ENCODE measurements at places on chromosomes 4 and X.
A peak's percentile ranks its signal among the peaks of the same experiment; 100 is the strongest.

- no peak for DNase-seq
Measured at GRCh38 chrX:108034725-108035124, 10.1 kb upstream of the VSIG1 start.

DNA sequence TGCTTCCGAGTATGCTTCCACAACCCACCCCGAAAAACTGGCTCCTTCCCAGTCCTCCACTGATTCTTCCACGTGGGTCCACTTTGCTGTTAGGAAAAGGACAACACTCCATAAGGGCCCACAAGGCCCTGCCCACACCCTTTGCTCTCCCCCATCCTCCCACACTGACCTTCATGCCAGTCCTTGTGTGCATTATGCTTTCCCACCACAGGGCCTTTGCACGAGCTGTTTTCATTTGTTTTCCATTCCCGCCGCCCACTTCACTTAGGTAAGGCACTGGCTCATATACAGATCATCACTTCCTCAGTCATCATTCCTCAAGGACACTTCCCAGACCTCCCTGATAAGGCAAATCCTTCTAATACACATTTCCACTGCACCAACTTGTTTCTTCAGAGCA, 16.8 kb upstream of the SEL1L3 start:
- DNase-seq = no peak

GRCh38 chr4:53234669-53235068, 131.2 kb downstream of the SCFD2 start:
- DNase-seq = no peak

DNA sequence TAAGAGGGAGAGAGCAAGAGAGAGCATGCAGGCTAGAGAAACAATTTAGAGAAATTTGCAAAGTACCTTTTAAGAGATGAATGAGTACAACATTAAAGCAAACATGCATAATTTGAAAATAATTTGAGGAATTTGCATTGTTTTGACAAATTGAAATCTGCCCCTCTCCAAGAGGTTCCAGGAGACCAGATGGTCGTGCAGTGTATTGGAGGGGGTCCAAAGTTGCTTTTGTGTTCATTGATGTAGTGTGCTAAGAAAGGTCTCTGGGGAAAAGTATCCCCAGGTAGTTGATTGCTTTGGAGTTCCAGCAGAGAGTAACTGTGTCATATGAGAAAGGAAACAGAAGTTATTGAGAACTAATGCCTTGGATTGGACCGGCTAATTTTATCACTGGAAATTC, 635.0 kb upstream of the TENM3 start:
- DNase-seq = no peak

DNA sequence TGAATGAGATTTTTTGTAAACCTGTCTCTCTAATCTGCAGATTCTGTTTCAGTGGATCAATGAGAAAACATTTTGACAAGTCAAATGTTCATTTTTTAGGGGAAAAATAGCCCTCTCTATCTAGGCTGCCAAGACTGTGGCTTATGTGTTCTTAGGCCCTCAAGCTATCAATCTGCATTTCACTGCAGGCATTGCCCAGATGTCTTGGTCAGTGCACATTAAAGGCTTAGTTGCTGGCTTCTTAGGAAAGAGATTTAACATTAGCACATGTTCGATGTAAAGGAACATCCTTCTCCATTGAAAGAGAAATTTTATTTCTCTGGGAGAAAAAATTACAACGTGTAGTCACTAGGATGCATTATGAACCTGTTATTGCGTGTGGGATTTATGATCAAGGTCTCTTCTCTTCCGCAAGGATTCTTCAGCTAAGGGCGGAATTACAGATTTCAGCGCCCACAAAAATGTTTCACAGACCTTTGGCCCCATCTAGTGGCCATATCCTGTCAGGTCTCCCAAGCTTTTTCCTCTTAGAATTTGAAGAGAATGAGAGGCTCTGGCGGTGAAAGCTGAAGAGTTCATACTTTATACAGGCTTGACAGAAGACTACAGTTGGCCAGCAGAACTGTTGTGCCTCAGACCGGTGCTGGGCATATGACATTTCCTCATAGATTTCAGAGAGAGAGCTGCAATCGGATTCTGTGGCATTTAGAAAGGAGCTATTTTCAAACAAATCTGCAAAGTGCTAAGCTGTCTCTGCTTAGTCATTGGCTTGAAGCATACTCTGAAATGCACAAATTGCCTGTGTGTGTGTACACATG, 144.6 kb upstream of the NOCT start:
- DNase-seq = peak; percentile 80

DNA sequence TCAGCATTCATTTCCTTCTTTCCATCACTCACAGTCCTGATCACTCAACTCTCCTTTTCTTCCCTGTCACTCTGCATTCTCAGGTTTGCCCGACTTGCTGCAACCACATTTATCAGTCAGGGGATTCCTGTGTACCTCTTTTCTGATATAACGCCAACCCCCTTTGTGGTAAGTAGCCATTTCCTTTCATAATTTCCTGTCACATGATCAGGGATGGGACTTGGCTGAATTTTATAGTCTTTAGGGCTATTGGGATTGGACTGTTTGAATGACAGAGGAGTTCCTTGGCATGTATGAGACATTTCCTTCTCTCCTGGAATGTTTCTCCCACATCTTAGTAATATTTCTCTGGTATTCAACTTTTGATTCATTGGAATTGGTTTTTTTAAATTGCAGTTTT, 11.0 kb downstream of the PGM2 start:
- no peak for DNase-seq

- DNase-seq = no peak
Measured at GRCh38 chr4:3874525-3875110, 108.4 kb downstream of the ADRA2C start.

DNA sequence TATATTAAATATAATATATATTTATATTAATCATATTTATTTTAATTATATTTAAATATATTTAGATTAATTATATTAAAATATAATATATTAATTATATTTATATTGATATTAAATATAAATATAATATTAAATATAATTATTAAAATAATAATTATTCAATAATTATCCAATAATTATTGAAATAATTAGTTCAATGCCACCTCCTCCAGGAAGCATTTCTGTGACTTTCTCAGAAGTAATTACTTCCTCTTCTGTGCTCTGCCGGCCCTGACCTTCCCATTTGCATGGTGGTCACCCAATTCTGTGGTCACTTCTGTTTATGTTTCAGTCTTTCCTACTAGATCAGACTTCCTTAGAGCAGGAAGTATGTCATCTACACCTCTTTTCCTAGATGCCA, 45.8 kb downstream of the EVC2 start:
- no peak for DNase-seq

- no peak for DNase-seq
Measured at GRCh38 chr4:26073886-26074560, 160.0 kb downstream of the SMIM20 start.

- DNase-seq = peak; percentile 42
Measured at GRCh38 chr4:5157791-5158770, 106.8 kb downstream of the STK32B start.

DNA sequence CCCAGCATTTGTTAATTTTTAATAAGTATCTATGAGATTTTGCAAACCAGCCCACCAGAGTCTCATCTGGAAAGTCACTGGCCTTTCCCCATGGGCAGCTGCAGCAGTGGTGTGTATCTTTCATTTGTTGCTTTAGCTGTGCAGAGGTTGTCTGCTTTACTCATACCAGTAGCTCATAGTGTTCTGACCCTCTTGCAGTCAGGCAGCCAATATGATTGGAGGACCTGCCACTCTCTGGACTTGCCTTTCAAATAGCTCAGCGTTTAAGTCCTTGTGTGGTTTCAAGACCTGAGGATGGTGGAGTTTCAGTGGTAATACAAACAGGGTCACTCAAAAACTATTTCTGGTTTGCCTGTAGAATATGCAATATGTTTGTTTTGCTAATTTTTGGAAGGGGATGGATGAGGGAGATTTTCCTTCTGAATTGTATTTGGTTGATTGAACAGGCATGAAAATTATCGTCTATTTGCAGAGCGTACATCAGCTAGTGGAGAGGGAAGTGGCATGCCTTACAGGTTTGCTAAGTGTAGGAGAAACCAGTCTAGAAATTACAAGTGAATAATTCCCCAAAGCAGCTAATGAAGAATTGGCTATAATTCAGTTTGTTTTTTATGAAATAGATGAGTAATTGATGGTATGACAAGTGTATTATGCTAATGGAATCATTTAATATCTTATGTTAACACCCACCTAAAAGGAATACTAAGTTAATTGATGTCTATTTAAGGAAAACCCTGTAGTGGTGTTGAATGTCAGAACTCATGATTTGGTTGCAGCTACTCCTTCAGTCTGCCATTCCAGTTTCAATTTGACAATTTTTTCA, 8.9 kb downstream of the POLA1 start:
- DNase-seq = no peak

DNA sequence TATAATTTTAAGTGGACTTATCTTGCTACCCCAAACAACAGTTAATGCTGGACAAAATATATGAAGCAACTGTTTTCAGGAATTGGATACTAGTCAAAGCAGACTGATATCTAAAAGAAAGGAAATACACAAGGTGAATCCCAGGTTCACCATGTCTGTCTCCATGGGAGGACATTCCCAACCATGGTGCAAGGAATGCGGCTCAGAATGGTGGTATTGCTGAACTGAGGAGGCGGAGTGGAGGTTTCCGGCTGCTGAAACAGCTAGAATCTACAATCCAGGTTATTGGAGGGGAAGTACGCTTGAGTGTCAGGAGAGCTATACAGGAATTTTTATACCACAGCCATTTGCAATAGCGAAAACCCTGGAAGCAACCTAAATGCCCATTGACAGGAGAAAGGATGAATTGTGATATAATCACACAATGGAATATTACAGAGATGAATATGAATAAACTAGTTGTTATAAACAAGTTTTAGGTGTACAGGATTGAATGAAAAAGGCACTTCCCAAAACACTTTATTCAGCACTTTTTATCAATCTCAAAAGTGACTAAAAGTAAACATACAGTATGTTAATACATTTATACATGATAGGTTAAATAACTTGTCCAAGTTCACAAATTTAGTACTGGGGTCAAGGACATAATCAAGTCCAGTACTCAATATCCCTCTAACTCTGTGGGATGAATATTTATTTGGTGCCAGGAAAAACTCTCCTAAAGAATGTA, 9.0 kb downstream of the HMGB2 start:
- DNase-seq = peak; percentile 46

DNA sequence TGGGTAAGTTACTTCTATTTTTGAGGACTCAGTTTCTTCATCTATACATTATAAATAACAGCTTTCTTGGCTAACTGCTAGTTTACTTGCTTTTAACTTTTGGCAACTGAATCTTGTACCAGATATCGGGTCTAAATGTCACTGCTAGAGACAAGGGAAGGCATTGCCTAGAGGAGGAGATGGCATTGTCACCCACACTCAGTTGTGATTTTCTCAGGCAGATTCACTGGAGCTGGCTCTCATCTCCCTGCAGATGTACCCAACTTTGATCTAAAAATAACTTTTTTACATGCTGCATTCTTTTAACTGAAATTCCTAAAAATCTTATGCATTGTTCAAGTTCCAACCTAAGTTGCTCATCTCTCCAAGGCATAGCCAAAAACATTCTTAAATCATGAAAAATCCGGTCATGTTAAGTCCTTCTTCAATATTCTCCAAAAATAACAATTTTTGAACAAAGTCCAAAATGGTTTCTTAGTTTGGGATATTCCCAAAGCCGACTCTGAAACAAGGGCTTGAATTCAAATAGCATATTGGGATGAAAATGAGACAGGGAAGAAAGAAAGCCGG, 469.0 kb upstream of the BOD1L1 start:
- DNase-seq = no peak

DNA sequence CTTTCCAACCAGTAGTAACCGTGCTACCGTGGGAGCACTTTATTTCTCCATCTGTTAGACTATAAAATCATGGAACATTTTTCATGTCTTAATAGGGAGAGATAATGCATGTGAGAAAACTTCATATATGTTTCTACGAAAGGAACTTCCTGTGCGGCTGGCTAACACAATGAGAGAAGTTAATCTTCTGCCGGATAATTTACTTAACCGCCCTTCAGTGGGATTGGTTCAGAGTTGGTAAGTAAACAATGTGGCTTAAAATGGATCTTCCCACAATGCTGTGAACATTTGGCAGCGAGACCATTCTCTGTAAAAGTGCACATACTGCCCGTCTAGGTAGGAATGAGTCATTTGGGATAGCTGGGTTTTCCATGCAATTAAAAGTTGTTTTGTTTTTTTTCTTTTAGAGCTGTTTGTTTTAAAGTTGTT, 29.6 kb downstream of the PDK3 start:
- DNase-seq = peak; percentile 39

DNA sequence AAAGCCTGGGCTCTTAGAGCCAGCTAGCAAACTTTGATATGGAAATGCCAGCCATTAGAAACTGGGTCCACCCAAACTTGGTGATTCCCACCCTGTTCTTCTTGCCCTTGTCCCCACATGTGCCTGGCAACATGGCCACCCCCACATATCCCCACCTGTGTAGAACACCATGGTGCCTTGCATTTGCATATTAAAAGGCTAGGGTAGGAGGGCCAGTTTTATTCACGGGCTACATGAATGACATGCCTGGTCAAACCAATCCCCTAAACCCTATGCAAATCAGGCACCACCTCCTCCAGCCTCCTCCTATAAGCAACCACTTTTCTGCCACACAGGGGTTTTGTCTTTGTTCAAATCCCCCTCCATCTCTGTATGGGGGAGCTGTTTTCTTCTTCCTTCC, 104.9 kb downstream of the CLNK start:
- DNase-seq = no peak

GRCh38 chrX:113804819-113805218, 779.1 kb upstream of the HTR2C start:
- DNase-seq = no peak

DNA sequence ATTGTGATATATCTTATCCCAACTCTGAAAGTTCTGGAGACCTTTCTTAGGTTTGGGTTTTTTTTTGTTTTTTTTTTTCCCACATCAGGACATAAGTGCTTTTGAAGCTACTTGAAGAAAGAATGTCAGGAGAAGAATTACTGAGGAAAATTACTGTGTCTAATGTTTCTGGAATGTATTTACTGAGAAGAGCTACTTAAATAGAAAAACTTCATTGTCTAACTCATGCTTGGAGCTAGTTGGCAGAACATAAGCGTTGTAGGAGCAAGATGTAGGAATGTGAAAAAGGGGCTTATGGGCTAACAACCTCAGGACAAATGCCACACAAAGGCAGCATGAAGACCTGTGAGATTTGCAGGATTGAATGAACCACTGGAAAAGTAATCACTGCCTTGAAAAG, 166.6 kb upstream of the GLRA2 start:
- DNase-seq = no peak

DNA sequence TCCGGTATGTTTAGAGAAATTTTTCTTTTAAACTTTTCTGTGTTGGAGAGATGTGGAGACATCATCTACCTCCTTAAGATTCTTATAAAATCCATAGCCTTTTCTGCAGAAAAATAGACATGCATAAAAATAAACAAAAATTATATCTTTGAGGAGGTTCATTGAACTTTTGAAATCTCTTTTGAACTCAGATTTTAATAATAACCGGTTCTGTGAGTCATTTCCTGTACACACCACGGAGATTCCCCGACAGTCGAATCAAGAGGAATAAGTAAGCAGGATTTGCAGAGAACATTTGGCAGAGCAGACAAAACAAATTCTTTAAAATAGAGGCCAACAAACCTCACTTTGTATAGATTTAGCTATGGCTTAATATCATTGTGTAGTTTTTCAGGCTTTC, 918.7 kb upstream of the POU3F4 start:
- no peak for DNase-seq
